ENCODE measurements at places on chromosomes 12 and 14.

DNA sequence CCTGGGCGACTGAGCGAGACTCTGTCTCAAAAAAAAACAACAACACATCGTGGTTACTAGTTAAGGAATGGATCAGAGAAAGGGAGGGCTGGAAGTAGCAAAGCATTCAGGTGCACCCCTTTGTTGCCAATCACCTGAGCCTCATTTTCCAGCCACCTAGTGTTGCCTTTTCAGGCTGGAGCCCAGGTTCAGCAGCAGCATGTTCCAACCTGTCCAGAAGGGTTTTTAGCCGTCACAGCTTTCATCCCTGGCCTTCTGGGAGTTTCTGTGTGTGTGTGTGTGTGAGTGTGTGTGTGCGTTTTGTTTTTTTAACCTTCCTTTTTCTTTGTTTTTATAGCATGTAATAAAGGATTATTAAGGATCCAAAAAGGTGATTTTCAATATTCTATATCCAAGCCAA lies 121.1 kb upstream of the ATF1 start:
- DNase-seq, result no peak

- peak; percentile 77 for DNase-seq
Observed at GRCh38 chr14:73795974-73796373, 55.7 kb upstream of the PTGR2 start.

DNA sequence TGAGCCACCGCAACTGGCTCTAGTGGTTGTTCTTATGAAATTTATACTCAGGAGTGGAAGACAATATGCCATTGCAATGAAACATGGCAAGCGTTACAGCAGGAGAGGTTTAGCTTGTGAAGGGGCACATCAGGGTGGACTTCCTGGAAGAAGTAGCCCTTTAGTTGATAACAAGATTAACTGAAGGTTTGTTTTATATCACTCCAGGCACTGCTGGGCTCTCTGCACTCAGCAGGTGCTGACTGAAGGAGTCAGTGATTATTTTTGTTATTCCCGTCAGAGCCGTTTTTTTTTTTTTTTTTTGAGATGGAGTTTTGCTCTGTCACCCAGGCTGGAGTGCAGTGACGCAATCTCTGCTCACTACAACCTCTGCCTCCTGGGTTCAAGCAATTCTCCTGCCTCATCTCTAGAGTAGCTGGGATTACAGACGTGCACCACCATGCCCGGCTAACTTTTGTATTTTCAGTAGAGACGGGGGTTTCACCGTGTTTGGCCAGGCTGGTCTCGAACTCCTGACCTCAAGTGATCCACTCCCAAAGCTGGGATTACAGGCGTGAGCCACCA lies 17.6 kb upstream of the GPR68 start:
- no peak for DNase-seq

DNA sequence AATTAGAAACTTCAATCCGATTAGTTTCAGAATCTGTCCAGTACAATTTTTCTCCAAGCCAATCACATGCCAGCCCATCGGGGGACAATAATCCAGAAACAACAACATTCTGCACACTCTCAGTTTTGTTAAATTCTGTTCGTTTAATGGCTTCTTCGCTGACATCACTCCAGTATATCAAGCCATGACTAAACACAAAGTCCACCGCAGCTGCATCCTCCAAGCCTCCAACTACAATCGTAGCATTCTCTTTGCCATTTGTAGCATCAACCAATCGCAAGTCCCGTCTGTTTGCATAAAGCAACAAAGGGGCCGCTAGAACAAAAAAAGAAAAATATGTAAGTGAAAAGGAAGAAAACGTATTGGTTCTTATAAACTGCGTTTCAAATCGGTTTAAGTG lies 22.5 kb downstream of the LRP6 start:
- DNase-seq, result no peak

GRCh38 chr12:55985341-55985740 lies 11.5 kb downstream of the RAB5B start:
- DNase-seq, result no peak

- DNase-seq, result peak; percentile 65
Observed at GRCh38 chr12:94875525-94875924, 128.0 kb downstream of the NDUFA12 start.

DNA sequence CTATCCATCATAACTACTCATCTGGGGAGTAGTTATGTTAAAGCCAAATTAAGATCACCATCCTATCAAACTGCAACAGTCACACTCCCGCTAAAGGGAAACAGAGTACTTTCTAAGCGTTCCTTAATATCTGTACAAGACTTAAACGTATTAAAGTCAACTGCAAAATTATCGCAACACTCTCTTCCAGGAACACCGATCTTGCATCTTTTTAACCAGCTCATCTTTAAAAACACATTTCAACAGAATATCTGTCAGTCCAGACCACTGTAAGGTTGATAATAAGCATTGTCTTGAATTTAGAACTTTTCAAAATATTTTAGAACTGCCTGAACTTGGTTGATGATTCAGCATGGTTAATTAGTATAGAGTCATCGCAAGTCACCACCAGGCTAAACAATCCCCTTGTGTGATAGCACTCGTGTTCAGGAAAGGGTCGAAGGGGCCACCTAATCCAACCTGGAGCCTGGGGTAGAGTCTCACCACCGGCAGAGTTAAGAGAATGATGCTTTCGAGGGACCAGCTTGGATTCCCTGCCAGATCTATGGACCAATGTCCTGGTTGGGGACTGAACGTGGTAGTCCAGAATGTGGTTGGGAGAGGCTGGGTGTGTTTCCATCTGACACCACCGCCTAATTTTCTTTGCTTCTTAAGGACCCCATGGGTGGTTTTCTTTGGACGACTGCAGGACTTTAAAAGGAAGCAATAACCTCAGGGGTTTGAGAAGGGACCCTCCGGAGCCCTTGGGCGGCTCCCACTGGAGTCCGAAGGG lies 890 bp downstream of the SPTLC2 start:
- peak; percentile 66 for DNase-seq

DNA sequence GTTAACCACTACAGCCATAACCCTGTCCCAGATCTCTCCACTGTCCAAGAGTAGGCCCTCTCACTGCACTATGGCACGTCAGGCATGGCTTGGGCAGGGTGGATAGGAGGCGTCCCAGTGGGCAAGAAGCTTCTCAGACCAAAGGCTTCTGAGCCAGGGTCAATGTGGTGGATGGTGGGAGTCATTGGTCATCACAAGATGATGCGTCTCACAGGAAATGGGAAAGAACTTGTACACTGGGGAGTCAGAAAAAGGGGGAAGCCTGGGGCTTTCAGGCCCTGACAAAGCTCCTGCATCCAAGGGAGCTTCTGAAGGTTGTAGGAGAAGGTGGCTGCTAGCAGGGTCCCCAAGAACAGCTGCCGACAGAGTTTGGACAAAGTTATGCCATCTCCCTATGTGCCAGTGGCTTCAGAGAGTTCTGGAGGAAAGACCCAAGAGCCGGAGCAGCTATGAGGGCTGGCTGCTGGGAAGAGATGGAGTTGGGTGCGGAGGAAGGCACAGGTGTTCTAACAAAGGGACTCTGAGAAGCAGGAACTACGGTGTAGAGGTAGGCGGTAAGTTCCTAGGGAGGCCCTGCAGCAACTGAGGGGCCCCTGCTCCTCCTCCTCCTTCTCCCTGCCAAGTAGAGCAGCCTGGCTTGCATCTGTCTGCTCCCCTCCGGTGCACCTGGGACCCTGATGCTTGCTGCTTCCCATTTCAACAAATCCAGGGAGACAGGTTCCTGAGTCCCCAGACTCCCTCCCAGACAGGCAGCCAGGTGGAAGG lies 81.1 kb downstream of the ARL6IP4 start:
- no peak for DNase-seq

- peak; percentile 54 for DNase-seq
Observed at GRCh38 chr12:116687888-116688287, 50.0 kb downstream of the SPRING1 start.

DNA sequence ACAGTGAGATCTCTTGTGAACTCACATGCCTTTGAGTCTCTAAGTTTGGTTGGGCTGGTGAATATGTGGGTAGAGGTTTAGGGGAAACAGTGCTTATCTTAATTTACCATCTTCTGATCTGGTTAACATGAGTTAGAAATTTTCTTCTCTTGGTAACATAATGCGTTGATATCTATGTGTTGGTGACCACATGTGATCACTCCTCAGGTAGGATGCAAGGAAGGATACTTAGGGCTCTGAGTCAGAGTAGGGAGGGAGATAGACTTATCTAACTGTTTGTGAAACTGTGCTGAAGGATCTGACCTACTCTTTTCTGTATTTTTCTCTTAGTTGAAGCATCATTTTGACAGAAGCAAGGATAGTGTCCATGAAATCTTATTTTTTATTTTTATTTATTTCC lies 23.1 kb downstream of the FAM234B start:
- no peak for DNase-seq

DNA sequence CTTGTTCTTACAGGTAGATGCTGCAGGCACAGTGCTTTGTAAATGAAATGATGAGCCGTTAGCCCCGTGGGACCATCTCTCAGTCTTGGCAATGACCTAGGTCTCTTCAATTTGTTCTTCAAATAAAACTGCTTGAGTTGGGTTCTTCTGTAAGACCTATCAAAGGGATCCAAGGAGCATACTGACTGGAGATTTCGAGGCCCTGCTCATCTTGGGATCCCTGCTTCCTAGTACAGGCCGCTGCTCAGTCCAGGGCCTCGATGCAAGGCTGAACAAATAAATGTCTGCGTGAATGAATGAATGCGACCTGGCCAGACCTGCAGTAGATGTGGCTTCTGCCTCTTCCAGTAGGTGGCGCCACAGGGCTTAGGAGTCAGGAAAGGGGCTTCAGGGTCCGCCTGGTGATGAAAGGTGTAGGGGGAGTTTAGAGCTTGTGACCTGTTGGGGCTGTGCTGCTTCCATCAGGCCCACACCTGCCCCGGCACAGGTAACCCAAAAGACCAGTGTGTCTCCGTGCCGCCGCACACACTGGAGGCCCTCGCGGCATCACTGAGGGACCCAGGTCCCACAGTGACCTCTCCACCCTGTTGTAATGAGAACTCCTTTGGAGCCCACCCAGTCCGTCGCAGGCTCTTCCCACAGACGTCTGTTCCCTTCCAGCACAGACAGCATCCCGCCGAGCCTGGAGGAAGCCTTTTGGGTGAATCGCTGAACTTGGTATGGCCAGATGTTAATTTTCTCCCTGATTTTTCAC lies 4.4 kb downstream of the CACNA1C start:
- peak; percentile 79 for DNase-seq

- DNase-seq, result no peak
Observed at GRCh38 chr14:25215607-25216006, 165.7 kb upstream of the STXBP6 start.

GRCh38 chr14:102867826-102868580 lies 54.5 kb upstream of the AMN start:
- no peak for DNase-seq

GRCh38 chr14:90674716-90675115 lies 141.5 kb downstream of the TTC7B start:
- no peak for DNase-seq

DNA sequence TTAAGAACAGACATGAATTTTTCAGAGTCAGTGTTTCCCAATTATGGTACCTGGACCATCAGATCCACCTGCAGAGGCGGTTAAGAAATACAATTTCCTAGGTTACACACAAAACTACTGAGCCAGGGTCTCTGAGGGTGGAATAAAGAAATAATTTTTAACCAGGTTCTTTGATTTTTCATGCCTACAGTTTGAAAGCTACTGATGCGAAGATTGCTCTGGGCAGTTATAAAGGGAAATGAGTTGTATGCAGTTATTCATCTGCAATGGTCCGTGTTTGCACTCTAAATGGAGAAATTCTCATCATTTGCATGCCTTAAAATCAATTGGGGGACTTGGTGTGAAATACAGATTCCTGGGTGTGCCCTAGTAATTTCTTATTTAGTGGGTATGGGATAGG lies 89.7 kb downstream of the ERGIC2 start:
- DNase-seq, result no peak

- peak; percentile 15 for DNase-seq
Observed at GRCh38 chr12:65449400-65449799, 170.9 kb downstream of the MSRB3 start.

DNA sequence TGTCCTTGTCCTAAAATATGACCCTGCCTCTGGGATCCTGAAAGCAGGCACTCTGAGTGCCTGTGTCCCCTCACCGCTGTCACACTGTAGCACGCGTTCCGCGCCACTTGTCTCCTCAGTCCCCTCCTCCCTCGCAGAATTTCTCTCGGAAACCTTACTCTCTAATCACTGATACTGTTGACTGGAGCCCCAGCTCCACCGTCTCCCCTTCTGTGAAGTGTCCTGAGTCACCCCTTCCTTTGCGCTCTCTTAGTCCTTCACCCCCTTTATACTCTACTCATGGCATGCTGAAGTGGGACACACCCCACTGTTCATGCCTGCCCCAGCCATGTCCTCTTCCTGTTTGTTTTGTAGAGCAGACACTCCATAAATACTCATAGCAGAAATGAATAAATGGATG lies 104.7 kb downstream of the ZNF664 start:
- no peak for DNase-seq

- no peak for DNase-seq
Observed at GRCh38 chr14:32383364-32384009, 54.4 kb downstream of the AKAP6 start.

- peak; percentile 73 for DNase-seq
Observed at GRCh38 chr12:188910-189621, 24.9 kb downstream of the SLC6A12 start.

- DNase-seq, result peak; percentile 10
Observed at GRCh38 chr12:12562016-12562483, 613 bp downstream of the DUSP16 start.

GRCh38 chr14:99055816-99056215 lies 216.2 kb downstream of the BCL11B start:
- no peak for DNase-seq

DNA sequence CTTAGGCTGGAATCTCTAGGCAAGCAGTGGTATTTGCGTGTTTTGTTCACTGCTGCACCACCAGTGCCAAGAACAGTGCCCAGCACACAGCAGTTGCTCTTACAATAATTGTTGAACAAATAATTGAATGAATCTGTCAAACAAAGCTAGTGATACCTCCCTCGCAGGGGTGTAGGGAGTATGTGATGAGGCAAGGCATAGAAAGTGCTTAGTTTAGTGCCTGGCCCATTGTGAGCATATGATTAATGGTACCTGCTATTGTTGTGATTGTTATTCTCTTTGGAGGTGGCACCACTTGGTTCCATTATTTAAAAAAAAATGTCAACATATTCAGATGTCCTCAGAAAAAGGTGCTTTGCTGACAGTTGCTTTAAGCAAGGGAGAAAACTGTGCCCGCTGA lies 210.1 kb upstream of the TBX3 start:
- DNase-seq, result no peak

DNA sequence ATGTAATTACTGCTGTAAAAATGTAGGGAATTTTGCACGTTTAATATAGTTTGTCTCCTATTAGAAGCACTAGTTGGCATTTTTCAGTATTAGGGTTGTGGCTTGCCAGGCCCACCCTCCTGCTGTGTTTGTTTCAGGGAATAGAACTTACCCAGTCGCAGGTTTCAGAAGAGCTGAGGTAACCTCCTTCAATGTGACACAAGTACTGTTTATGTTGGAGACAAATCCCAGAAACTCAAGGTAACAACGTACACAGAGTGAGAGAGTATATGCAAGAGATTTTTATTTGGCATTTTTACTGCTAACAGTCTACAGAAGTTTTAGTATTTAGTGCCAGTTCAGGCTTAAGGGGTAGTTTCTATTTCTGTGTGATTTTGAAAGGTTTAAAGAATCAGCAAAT lies 284.3 kb downstream of the RAD51B start:
- DNase-seq, result peak; percentile 44
